ENCODE measurements at places on chromosomes 6 and 20.

GRCh38 chr6:47934023-47934422 lies 152.2 kb downstream of the OPN5 start:
- DNase-seq, result no peak

- no peak for DNase-seq
These were observed 125.1 kb downstream of the BFSP1 start for GRCh38 chr20:17406051-17406590.

GRCh38 chr6:126118936-126119335 lies 132.6 kb downstream of the TRMT11 start:
- no peak for DNase-seq

DNA sequence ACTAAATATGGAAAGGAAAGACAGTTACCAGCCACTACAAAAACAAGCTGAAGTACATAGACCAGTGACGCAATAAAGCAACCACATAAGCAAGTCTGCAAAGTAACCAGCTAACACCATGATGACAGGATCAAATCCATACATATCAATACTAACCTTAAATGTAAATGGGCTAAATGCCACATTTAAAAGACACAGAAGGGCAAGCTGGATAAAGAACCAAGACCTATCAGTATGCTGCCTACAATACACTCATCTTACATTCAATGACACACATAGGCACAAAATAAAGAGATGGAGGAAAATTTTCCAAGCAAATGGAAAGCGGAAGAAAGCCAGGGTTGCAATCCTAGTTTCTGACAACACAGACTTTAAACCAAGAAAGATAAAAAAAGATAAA lies 24.1 kb downstream of the HLA-C start:
- DNase-seq, result no peak

DNA sequence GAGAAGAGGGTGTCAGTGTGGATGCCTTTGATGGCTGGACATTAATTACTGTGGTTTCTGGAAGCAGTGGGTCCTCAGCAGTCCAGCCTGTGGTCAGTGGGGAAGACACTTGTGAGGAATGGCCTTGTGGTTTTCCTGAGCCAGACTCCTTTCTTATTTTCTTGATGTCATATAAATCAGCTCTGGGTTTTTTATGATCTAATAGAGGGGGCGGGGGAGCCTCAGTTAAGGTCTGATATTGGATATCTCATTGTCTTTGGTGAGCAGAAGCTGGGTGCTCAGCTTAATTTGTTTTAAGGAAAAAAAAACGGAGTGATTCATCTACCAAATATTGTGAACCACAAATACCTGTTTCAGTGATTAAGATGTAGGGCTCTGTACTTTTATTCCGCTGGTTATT lies 62.1 kb downstream of the OTOR start:
- DNase-seq, result no peak

DNA sequence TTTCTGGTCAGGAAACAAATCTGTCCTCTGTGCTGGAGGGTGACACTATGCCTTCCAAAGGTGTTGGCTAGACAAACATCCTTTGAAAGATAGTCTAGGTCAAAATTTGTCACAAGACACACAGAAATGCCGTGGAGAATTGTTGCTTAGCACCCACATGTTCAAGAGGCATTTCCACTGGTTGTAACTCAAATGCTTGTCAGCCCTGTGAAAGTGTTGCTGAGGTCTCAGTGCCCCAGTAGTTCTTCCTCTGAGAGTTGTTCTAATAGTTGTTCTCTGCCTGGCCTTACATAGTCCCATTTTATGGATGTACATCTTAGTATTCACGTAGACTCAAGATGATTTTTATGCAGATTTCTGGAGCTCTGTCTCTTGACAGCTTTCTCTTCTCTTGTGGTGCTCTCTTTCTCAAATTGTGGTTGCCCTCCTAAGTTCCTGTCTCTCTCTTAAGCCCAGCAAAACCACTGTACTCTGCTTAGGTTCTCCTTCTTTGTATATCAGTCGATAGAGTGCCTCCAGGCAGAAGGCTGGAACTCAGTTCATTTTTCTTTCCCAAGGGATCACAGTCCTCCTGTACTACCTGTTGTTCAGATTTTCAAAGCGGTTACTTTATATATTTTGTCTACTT lies 39.5 kb upstream of the REV3L start:
- no peak for DNase-seq

DNA sequence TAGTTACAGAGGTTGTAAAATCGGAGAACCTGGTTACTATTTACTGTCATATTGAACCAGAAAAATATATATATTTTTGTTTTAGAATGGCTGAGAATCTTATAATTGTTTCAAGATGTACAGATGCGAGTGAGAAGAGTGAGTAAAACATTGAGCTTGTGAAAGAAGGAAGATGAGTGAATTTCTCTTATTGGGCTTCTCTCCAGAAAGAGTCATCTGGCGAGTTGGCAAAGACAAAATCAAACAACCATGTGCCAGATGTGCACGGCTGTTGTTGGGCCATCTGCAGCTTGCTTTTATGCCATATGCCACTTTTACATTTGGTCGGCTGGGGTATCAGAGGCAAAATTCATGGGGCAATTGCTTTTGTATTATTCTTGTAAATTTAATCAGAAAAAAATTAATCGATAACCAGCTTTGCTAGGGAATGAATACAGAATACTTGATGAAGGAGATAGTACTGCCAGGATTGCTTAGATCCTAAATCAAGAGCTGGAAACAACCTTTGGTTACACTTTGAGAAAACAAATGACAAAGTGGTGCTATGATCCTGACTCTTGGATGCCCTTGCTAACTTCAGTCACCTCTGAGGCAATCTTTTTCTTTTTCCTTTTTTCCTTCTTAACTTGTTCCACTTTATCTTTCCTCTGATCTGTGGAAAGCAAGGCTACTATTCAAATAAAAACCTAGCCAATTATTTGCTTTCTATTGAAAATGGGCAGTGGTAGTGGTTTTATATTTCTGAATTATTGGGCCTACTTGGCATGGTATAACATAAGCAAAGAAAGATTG lies 97.1 kb upstream of the GRIK2 start:
- DNase-seq, result no peak

Data from CD4-positive, alpha-beta T cell (primary cell).